ENCODE measurements at places on chromosomes 13 and 19. TPM values are rescaled to one million over a fixed set of nuclear protein-coding genes. Genes with fewer than 3 reads are reported as not detected.

The ZNF677 gene
- 15.8 TPM for total RNA-seq

The SHISA7 gene
- not detected for total RNA-seq

The APBA3 gene
- total RNA-seq: 26.5 TPM

The GPR180 gene
- 13.4 TPM for total RNA-seq
